ENCODE measurements at places on chromosomes 7 and 10.

DNA sequence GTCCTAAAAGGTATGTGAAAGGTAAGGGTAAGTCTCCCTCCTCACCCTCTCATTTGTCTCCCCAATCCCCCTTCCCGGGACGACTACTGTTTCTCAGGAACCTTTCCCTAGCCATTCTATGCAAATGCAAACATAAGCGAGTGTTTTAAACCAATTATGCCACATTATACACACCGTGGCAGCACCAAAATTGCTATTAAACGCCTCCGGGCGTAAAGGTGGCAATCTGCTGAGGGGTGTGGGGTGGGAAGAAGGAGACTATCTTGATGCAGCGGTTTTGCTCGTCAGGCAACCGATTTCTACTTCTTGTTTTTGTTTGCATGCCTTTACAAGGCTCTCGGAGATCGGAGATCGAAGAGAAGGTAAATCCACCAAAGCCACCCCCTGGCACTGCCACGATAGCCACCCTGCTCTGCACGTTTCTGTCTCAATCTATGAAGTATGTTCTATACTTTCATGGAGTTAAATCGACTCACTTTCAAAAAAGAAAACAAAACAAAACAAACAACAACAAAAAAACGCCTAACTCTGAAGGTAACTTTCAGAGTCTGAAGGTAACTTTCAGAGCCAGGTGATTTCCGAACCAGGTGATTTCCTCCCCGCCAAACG is 46.0 kb upstream of the CDK1 start:
- DNase-seq, result peak; percentile 6

DNA sequence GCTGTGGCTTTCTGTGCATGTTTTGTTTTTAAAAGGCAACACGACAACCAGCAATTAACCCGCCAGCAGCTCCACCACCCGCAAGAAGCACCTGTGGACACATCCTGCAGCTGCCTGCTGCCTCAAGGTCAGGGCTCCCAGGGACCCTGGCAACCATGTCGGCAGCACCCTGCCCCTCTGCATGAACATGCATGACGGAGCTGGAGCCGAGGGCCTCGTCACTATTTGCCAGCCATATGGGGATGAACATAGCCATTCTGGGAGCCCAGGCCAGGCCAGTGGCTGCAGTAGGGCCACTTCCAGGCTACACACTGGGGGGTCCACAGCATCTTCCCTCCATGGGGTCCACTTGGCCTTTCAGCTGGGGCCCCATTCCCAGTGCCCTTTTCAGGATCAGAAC is 52.9 kb downstream of the CAMK2B start:
- no peak for DNase-seq

GRCh38 chr7:53095731-53096501 is 60.5 kb downstream of the POM121L12 start:
- DNase-seq, result no peak

GRCh38 chr10:22619101-22619500 is 95.3 kb downstream of the PIP4K2A start:
- DNase-seq, result no peak

- DNase-seq, result no peak
Measured at GRCh38 chr10:119090968-119091367, 10.4 kb upstream of the EIF3A start.

Measured in renal cortex interstitium (tissue), 15 donors.